ENCODE measurements at places on chromosomes 5 and 9.

GRCh38 chr5:32173267-32174010, 680 bp downstream of the GOLPH3 start:
- DNase-seq, result peak; percentile 16

DNA sequence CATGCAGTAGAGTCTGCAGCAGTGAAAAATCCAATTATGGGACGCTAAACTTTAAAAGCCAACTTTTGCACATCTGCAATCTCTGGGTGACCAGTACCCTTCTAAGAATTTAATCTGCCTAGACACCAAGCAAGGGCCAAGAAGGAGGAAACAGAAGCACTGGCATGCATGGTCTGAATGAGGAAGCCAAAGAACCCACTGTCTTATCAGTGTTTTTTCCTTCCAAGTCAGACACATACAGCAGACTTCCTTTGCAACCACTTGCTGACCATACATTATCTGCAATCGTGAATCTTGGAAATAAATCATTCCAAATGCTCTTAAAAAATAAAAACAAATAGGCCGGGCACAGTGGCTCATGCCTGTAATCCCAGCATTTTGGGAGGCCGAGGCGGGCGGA, 65.9 kb downstream of the DEPDC1B start:
- no peak for DNase-seq

GRCh38 chr5:1294835-1295649, at the start of gene TERT:
TERT (minus strand) TSS chr5:1295068; CDS start chr5:1294989, 79 bp downstream.
- DNase-seq, result peak; percentile 83

DNA sequence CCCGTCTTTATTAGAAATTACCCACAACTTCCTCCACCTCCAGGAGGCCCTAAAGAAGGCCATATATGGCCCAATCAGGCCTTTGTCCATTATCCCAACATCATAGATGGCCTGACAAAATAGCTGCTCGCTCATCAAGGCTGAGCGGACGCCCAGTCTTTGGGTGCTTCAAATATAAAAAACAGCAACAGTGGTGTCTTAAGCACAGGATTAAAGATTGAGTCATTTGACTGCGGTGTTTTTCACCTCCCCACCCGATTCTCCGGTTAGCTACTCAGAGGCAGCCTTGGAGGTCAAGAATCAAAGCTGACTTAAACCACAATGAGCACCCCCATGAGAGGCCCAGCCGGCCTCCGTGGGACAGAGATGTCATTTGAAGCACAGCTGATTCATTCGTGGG, 18.8 kb downstream of the S1PR3 start:
- no peak for DNase-seq

DNA sequence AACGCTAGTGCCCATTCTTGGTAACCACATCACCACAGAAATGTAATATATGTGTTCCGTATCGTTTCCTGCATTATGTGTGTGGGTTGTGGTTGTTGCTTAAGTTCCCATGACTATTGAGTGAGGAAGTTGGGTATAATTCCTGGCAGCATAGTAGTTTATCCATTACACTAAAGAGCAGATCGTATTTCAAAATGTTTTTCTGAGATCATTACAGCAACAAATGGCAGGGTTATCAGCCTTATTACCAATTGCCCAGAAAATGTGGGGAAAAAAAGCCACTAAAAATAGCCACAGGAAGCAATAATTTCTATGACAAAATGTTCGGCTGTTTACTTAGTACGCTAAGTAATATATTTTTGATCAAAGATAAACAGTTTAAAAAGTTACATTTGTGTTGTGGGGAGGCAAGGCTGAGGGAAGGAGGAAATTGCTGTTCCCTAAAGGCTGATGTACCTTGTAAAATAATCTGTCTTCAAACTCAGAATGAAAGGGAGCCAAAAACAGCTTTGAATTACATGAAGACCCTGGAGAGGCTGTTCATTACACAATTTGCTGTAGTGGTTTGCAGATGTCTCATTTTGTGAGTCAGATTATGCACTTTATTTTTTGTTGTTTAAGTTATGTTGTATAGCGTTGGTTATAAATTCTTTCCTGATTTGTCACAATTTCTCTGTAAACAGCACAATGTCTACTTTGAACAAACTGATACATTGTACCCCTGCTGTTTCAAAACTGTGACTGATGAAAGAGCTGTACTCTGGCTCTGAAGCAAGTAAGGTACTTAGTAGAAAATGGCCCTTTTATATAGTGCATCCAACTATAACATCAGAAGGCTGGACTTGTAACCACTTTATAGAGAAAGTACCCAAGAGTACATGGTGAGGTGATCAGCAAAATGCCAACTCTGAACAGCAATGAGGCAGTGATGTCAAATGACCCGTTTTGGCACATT, 1028.5 kb downstream of the NR2F1-AS1 start:
- no peak for DNase-seq

GRCh38 chr5:90279091-90279490, 130.5 kb downstream of the CETN3 start:
- no peak for DNase-seq

DNA sequence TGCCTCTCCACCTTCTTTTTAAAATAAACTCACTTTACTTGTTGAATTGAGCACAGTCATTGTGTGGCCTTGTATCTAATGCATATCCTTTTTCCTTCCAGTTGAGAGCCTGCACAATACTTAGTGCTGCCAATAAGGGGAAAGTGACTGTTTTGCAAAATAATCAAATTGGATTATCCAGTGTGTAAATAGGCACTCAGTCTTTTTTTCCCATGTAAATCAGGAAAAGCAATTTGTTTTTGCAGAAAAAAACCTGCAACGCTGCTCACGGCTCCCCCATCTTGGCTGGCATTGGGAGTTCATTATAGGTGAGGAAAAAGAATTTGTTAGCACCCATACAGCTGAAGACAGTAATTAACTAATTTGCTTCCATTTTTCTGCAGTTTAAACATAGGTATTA, 299.9 kb downstream of the CSNK1G3 start:
- no peak for DNase-seq

- no peak for DNase-seq
These were observed 84.9 kb upstream of the ANKRD55 start for GRCh38 chr5:56317923-56318561.

DNA sequence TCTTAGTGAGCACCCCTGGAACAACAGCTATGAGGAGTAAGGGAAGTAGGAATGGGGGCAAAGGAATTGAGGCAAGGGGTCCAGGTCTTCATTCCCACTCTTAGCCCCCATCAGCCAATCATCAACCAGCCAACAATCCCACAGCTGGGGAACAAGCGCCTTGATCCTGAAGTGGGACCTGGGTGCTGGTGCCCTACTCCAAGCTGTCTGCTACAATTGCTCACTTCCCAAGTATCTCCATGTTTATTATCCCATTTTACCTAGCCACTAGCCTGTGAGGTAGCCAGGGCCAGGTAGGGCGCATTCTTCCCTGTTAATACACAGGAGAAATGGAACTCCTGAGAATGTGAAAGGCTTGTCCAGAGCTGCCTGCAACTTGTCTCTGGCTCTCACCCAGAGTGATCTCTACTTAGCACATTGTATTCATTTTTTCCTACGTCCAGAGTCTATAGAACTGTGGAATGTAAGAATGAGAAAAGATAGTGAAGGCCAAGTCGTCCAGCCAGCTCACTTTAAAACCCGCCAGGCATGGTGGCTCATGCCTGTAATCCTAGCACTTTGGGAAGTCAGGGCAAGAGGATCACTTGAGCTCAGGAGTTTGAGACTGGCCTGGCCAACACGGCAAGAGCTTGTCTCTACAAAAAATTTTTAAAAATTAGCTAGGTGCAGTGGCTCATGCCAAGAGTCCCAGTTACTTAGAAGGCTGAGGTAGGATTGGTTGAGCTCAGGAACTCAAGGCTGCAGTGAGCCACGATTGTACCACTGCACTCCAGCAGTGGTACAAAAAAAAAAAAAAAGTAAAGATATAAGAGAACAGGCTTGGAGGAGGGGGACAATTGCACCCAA, 6.2 kb upstream of the DNAJC18 start:
- no peak for DNase-seq

DNA sequence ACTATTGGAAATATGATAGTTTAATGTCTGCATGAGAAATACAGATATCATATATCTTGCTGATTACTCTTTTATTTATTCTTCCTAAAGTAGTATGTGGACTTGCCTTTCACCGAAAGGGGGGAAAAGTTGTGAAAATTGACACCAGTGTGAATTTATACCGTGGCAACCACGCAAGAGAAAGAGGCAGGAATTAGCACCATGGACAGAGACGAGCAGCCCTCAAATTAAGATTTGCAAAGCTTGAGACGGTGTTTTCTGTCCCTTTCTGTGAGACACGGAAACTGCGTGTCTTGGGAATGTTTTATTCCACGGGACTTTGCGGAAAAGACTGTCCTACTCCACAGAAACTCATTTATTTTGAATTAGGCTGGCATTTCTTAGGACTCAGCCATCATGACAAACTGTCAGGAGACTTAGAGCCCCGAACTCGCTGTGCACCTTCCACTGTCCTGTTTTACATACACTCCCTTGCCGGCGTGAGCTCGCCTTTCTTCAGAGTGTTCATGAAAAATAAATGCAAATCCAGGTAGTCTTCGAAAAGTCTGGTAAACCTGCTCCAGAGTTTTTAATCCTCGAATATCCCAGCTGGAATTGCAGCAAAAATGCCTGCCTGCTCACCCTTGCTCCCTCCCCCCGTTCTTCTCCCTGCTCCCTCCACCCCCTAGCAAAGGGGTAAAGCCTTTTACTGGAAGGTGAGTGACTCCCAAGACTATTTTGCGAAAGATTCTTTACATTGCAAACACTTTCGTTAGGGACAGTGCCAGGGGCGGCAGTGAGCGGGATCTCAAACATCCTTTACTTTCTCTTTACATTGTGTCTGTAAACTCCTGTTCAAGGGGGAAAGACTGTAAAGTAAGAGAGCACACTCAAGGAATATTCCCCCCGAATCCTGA, 3.8 kb upstream of the ELAVL2 start:
- no peak for DNase-seq

DNA sequence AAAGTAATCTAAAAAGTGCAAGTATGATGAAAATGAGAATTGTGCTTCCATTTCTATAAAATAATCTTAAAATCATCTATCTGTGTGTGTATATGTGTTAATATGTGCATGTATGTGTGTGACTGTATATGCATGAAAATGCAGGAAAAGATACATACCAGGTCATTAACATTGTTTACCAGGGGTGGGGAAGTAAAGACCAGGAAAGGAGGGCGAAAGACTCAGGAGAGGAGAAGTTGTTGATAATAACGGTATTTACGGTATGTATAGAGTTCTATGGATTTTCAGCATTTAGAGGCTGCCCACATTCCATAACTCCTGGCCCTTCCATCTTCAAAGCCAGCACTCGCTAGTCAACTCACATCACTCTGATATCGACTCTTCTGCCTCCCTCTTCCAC, 111.0 kb upstream of the SPDL1 start:
- no peak for DNase-seq

DNA sequence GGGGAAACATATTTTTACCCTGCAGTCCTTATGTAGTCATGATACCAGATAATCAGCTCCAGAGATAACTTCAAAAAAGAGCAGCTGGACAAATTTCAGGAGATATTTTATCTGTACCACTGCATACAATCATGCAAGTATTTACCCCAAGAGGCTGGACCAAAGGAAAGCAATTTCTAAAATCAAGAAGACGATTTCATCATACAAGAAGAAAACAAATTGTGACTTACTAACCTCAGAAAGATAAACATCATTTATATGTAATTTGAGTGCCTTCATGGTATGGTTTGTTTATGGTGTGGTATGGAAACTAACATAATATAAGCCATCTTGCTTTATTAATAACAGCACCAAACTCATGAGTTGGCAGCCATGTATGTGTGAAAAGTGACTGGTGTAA, 603.6 kb downstream of the PSAT1 start:
- DNase-seq, result no peak

DNA sequence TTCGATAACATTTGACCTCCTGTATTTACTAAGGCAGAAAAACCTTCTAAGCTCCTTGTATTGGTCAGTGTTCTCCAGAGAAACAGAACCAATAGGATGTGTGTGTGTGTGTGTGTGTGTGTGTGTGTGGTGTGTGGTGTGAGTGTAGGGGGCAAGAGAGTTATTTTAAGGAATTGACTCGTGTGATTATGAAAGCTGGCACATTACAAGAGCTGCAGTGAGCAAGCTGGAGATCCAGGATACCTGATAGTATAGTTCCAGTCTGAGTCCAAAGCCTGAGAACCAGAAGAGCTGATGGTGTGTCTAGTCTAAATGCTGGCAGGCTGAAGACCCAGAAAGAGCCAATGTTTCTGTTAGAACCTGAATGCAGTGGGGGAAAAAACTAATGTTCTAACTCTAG, 21.2 kb upstream of the PIK3R1 start:
- no peak for DNase-seq

GRCh38 chr5:132054031-132054696, 6.3 kb upstream of the IL3 start:
- DNase-seq, result no peak

GRCh38 chr5:463952-464351, 21.0 kb downstream of the EXOC3 start:
- DNase-seq, result peak; percentile 85

GRCh38 chr5:158513490-158514318, 586.0 kb downstream of the EBF1 start:
- no peak for DNase-seq

GRCh38 chr9:106883030-106883429, 20.1 kb downstream of the ZNF462 start:
- DNase-seq, result no peak

DNA sequence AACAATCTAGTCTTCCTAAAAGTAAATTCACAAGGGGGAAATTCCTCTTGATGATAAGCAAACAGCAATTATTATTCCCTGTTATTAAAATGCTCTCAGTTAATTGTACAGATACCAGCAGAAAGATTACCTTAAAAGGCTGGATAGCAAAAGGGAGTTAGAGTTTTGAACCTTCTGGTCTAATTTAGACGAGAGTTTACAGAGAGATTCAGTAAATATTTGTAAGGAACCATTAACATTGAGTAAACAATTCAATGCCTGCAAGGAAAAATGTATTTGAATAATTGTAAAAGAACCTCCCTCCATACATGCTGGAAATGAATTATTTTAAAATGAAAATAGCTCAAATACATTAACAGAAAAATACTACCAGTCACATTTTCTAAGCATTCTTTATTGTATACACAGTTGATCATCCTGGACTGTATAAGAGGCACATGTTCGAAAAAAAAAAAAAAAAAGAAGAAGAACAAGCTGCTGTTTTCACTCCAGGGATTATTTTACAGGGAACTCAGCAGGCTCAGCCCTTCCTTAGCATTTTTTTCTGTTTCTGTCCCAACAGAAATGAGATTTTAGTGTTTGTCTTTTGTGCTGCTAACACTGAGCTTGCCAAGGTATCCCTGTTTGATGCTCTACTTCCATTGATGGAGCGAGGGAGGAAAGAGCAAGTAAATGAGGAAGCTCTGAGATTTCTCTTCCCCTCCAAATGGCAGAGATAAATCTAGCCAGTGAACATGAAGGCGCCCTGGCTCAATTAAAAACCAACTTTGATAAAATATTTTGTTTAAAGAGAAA, 141.1 kb downstream of the ENC1 start:
- no peak for DNase-seq

- no peak for DNase-seq
These were observed 1.2 kb upstream of the PCSK1 start for GRCh38 chr5:96434201-96434645.

DNA sequence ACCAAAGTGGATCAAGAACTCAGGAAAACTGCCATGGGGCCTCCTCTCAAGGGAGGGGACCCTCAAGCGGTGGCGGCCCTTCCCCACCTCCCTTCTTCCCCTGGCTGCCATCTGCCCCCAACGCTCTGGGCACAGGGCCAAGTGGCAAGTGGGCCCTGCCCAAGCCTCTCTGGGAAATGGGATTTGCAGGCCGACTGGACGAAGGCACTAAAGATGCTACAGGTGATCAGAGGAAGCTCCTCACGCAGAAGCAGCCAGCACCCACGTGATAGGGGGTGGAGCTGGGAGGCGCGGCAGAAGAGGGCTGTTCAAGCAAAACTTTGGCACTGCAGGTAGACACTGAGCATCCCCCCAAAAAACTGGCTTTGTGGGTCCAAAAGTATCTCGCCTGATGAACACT, 52.7 kb upstream of the UBTD2 start:
- no peak for DNase-seq

Measured in CD4-positive, alpha-beta T cell treated with Interleukin-6 at 100 ng/mL for 8 hours (primary cell).